HuH-7.5 (cell line): ENCODE measurements at places on chromosomes 2 and 18.

DNA sequence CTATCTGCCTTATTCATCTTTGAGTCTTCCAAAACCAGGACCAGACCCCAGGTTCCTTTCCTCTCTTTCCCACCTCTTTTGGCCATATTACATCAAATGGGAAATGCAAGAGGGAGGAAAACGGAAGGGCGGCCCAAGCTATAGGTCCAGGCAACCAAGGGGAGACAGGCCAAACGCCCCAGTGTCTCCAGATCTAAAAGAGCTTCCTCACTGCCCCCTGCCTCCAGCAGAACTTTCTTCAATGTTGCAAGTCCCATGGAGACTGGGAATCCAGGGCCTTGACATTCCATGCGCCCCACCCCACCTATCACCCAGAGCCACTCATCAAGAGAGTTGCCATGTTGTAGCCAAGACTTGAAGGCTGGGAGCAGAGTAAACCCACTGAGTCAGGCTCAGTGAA, 15.4 kb downstream of the TNS1 start:
- no peak for DNase-seq

- no peak for DNase-seq
Measured at GRCh38 chr2:164818149-164819136, 23.2 kb downstream of the COBLL1 start.

DNA sequence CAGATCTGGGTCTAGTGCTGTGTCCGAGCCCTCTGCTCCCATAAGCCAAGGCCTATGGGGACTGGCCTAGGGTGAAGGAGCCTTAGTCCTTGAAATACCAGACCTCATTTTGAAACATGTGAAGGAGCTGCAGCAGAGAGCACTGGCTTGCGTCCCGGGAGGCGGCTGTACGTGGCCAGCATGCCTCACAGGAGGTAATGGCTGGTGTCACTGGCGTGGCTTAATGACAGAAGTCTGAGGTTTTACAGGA, 72.7 kb upstream of the OTOS start:
- no peak for DNase-seq

DNA sequence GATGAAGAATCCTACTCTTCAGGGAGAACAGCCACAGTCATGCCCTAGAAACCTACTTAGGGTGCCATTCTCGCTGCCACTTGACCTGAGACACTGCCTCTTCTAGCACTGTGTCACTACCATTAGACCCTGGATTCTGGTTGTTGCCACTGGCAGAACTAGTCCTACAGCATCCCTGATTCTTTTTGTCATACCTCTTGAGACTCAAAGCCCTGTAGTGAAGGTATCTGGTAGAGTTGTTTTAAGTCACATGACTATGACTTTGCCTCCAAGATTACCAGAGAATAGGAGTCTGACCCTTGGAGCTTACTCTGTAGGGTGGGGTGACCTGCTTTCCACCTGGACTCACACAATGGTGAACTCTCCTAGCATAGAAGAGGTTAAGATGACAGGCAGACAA, 296.7 kb downstream of the TNS1 start:
- no peak for DNase-seq

- no peak for DNase-seq
Measured at GRCh38 chr18:50638884-50639420, 79.1 kb downstream of the MAPK4 start.

- no peak for DNase-seq
Measured at GRCh38 chr2:5454051-5454390, 238.2 kb upstream of the SOX11 start.
